ENCODE measurements at places on chromosomes 7 and 10. TPM values are rescaled to one million over a fixed set of nuclear protein-coding genes. Genes with fewer than 3 reads are reported as not detected.

GRCh38 chr7:20153567-20153966 lies 63.6 kb downstream of the MACC1 start:
- no peak overlapping the region for H3K4me3 ChIP-seq
- peak overlapping the region; percentile 12 for H3K27ac ChIP-seq
- H3K36me3 ChIP-seq: no peaks in the 10 kb centered on the region
- no peak for DNase-seq

DNA sequence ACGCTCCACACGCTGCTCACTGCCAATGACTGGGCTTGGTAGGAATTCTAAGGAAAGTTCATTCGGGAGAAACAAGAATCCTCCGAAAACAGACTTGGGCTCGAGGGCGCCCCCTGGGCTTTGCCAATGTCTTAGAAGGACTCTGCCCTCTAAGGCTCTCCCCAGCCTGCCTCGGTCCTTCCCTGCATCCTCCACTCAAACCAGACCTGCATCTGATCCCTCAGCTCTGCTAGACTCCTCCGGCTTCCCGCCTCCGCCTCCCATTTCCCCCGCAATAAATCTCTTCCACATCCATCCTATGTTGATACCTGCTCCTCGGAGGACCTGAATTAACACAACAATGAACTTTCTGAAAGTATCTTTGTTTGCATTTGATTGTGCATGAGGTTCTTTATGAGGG lies 177.6 kb downstream of the PLPP4 start:
- no peak for DNase-seq
- H3K36me3 ChIP-seq: no peaks in the 10 kb centered on the region
- no peak overlapping the region for H3K27ac ChIP-seq

DNA sequence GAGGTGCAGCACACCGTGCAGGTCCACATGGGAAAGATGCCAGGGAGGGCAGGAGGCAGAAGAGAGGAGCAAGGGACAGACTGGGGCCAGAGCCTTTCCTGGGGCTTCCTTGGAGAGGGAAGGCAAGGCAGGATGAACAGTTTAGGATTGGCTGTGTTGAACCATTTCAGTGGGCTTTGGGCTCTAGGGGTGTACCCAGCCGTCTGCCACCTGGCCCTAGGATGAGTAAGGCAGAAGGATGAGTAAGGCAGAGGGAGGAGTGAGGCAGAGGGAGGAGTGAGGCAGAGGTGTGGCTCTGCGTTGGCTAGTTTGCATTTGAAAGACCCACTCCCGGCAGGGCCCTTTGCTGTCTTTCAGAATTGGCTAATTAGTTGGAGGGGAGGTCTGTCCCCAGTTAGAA lies 31.5 kb upstream of the PRF1 start:
- H3K4me1 ChIP-seq: no peaks in the 10 kb centered on the region
- no peak overlapping the region for H3K27ac ChIP-seq
- no peaks in the 10 kb centered on the region for H3K36me3 ChIP-seq
- no peak for DNase-seq

DNA sequence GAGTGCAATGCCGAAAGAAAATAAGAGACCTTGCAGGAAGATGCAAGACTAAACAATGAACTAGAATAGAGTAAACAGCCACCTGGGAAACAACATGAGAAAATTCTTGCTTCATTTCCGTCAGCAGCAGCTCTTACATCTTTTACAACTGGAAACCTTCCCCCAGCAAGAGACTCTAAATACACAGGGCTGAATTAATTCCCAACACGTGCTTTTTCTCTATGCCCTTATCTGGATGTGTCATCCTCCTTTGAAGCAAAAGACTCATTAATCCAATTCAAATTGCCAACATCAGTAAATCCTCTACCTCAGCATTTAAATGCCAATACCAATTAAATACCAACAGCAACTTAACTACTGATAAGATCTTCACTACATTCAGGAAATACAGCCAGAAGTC lies 99.0 kb upstream of the PDE1C start:
- no peaks in the 10 kb centered on the region for H3K36me3 ChIP-seq
- no peak overlapping the region for H3K4me3 ChIP-seq
- no peaks in the 10 kb centered on the region for H3K4me1 ChIP-seq
- DNase-seq: no peak

- H3K27me3 ChIP-seq: no peaks in the 10 kb centered on the region
- H3K36me3 ChIP-seq: peaks cover 7% of the 10 kb centered on the region
- peak; percentile 43 for DNase-seq
- peaks cover 77% of the 10 kb centered on the region for H3K4me1 ChIP-seq
- peak overlapping the region; percentile 81 for H3K27ac ChIP-seq
Measured at GRCh38 chr10:125084191-125084613, 76.2 kb downstream of the CTBP2 start.

- no peaks in the 10 kb centered on the region for H3K27me3 ChIP-seq
- no peak overlapping the region for H3K27ac ChIP-seq
- no peaks in the 10 kb centered on the region for H3K36me3 ChIP-seq
- H3K4me3 ChIP-seq: no peak overlapping the region
Measured at GRCh38 chr7:88318196-88318595, 11.5 kb upstream of the STEAP4 start.

DNA sequence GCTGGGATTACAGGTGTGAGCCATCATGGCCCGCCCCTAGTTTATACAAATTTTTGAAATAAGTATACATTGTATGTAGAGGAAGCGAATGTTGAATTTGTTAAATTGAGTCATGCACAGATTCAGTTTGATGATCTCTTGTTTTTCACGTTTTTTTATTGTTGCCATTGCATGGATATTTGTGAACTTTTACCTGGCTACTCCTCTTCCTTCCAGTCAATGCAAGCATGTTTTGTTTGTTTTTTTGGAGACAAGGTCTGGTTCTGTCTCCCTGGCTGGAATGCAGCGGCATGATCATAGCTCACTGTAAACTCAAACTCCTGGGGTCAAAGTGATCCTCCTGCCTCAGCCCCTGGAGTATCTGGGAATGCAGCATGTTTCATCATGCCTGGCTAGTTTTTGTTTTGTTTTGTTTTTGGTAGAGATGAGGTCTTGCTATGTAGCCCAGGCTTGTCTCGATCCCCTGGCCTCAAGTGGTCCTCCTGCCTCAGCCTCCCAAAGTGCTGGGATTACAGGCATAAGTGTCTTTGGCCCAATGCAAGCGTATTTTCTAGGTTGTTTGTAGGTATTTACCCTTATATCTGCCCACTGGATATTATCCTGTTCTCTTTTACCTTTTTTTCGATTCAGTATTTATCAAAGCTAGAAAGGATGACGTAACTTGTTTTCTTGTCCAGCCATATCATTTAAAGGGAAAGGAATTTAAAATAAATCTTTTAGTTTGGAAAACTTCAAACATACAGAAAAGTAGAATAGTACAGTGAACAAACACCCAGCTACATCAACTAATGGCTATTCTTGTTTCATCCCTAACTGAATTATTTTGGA lies 11.0 kb downstream of the LCOR start:
- H3K27me3 ChIP-seq: no peaks in the 10 kb centered on the region
- H3K4me3 ChIP-seq: no peak overlapping the region
- no peaks in the 10 kb centered on the region for H3K36me3 ChIP-seq
- no peak for DNase-seq
- H3K4me1 ChIP-seq: peaks cover 3% of the 10 kb centered on the region

Gene ZNF488
- 0.55 TPM for total RNA-seq

Gene ST8SIA6
- not detected for total RNA-seq

All from stomach (tissue), 19 donors.